NCI-H1417 treated with DMSO at 0.1 percent for 48 hours (cell line): ENCODE measurements at places on chromosomes 7 and 10.
A peak's percentile ranks its signal among the peaks of the same experiment; 100 is the strongest.

GRCh38 chr7:134660961-134661376 lies 14.3 kb downstream of the BPGM start:
- no peak for DNase-seq

GRCh38 chr7:107464666-107465226 lies 5.1 kb upstream of the GPR22 start:
- DNase-seq: no peak

DNA sequence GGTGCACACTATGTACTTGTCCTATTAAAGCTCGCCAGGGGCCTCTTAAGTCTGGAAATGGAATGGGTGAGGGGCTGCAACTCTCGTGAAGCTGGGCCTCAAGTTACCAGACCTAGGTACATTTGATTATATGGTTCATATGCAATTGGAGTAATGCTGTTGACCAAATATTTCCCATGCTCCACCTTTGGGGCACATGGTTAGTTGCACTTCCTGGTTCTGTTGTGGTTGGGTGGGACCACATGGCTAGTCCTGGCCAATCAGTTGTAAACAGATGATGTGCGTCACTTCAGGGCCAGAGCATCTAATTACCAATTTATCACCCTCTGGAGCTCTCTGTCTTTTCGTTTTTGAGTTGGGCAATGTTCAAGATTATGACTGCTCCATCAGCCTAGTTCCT lies 39.5 kb upstream of the OPN4 start:
- no peak for DNase-seq

DNA sequence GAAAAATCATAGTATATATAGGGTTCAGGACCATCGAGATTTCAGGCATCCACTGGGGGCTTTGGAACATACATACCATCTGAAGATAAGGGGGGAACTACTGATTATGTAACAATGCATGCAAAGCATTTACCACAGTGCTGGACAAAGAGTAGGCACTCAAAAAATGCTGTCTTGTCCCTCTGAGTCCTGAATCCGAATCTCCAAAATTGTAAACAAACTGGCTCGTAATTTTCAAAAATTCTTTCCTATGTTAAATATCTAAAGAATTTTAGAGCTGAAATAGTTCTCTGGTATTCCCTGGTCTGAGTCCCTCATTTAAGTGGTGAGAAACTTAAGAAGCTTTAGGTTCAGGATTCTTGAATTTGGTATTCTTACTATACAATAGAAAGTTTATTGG lies 167.8 kb upstream of the ASAH2 start:
- DNase-seq: no peak

GRCh38 chr7:112938863-112939573 lies 147.6 kb downstream of the GPR85 start:
- no peak for DNase-seq

DNA sequence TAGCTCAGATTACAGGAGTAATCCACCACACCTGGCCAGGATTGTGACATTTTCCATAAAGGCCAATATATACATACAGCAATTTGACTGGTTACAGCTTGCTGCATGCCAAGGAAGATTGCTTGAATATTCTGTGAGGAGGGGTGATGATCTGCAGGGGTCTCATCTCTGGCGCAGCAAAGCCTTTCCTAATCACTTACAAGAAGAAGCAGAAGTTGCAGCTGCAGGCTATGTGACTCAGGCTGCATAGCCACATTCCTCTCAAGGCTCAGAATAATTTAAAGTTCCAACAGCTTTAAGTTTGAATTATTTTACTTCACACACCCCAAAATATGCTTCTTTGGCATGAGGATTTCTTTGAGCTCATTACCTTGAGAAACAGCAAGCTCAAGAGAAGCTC lies 11.4 kb upstream of the RASGEF1A start:
- DNase-seq: no peak

GRCh38 chr7:4325732-4326131 lies 356.4 kb upstream of the FOXK1 start:
- no peak for DNase-seq

GRCh38 chr10:127148933-127149220 lies 47.5 kb downstream of the INSYN2A start:
- no peak for DNase-seq

GRCh38 chr10:54587971-54588370 lies 213.1 kb downstream of the PCDH15 start:
- no peak for DNase-seq

DNA sequence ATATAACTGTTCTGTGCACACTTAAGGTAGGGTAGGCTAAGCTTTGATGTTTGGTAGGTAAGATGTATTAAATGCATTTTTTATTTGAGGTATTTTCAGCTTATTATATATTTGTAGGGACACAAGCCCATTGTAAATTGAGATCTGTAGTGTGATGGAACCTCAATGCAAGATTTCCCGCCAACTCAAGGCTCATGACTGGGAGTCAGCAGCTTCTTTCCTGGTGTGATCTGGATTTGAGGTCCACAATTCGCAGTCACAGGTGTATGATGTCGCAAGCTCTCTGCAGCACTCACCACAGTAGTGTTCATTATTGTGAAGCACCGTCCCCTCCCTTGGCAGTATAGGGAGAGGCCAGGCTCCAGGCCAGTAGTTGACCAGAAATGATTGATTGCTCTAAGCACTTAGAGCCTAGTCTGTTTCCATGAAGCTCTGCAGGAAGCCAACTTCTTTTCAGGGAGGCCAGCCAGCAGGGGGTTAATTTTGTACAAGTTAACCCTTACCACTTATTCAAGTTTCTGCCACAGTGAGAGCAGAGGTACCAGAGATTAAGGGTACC lies 54.9 kb downstream of the SEM1 start:
- peak; percentile 81 for DNase-seq

DNA sequence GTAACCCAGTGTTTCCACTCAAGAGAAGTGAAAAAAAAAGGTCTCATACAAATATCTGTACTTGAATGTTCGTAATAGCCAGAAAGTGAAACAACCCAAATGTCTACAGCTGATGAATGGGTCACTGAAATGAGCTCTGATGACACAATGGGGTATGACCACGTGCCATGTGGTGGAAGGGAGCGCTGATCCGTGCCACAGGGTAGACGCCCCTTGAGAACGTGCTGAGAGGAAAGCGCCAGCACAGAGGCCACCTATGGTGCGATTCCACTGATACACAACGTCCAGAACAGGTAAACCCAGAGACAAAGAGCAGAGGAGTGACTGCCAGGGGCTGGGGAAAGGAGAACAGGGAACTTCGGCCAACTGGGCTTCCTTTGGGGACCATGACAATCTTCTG lies 50.3 kb downstream of the MAD1L1 start:
- DNase-seq: no peak

GRCh38 chr7:47600199-47601118 lies 18.5 kb upstream of the TNS3 start:
- DNase-seq: no peak

DNA sequence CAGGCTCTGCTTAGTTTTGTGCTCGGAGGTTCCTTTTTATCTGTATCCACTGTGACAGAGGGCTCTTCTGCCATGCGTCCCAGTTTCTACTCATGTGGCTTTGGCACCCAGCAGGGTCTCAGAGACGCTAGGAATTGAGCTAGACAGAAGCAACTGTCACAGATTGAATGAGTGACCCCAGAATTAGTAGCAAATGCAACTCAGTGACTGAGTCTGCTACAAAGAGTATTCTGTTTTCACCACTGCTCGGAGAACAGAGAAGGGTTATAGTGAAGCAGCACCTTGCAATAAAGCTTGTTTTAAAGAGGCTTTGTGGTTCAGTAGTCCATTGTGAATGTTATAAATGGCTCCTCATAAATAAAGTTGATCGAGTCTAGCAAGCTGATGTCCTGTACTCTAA lies 113.2 kb downstream of the DNAH11 start:
- no peak for DNase-seq

DNA sequence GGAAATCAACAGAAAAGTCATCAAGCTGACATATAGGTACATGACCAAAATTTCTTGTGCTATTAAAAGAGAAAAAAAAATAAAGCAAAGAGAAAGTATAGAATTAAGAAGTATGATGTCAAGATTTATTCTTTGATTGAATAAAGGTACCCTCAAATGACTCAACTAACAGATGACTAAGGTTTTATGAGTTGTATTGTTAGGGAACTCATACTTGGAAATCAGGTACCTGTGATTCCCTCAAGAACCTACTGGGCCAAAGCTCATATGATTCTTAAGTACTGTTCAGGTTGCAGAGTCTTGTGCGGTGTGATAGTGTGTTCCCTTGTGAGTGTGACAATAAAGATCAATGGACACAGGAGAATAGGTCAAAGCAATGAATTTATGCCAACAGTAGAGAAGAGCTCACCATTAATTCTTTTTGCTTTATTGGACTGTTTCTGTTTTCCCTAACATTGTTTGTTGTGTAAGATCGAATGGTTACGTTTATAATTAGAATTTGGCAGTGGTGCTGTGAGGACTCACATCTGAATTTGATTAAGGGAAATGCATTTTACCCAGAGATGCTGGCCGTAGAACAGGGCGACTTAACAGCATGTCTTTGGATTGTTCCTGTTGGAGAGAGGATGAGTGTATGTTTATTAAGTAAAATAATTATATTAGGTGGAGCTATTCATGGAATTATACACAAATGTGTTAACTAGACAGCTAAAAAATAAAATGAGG lies 293.2 kb upstream of the SEMA3D start:
- DNase-seq: no peak

- DNase-seq: no peak
Observed at GRCh38 chr7:128919881-128920799, 9.6 kb upstream of the KCP start.

GRCh38 chr7:47635091-47636080 lies 53.5 kb upstream of the TNS3 start:
- peak; percentile 46 for DNase-seq

GRCh38 chr7:12619461-12620069 lies 49.0 kb downstream of the SCIN start:
- no peak for DNase-seq

DNA sequence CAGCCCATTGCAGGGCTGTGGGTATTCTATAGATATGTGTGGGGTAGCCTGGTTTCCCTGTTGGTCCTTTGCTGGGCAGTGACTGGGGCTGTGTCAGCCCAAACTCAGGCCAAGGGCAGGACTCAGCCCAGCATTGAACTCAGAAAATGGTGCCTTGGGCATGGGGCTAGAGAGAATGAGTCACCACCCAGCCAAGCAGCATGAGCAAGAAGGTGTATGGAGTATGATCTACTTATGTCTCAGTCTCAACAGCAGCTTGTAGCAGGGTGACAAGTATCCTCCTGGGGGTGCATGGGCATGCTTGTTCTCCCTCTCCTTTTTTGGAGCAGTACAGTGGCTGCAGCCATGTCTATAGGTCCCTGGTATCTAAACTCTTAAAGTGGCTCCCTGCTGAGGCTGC lies 32.0 kb downstream of the STK31 start:
- no peak for DNase-seq

DNA sequence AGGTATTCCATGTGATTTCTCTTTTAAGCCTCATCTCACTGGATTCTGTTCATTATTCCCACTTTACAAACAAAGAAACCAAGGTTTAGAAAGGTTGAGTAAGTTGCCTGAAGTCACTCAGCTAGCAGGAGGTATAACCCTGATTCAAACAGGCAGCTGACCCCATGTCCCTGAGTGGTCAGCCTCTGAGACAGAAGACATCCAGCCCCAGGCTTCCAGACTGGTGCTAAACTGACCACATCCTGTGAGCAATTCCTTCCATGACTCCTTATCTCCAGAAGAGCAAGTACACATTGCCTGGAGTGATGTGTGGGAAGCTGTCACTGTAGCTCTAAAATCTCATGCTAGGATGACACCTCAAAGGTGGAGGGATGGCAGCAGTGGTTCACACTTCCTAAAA lies 3.7 kb downstream of the PLPP4 start:
- DNase-seq: no peak

DNA sequence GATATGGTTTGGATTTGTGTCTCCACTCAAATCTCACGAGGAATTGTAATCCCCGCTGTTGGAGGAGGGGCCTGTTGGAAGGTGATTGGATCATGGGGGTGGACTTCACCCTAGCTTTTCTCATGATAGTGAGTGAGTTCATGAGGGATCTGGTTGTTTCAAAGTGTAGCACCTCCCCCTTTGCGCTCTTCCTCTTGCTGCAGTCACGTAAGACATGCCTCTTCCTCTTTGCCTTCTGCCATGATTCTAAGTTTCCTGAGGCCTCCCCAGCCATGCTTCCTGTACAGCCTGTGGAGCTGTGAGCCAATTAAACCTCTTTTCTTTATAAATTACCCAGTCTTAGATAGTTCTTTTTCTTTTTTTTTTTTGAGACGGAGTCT lies 17.1 kb downstream of the CDNF start:
- no peak for DNase-seq

DNA sequence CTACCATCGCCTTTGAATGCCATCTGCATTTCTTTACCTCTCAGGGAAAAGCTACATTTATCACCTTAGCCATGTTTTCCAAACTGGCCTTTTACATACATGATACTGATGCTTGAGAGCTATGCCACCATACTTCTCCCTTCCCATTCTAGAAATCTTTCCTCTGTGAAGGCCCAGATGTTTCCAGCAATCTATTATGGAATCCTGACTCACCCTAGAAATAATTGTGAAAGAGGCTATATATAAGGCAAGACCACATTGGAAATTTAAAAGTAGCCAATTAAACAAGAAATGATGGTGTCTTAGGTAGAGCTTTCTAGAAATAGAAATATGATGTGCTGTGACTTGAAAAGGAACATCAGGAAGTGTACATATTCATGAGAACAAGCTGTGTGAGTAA lies 389.7 kb downstream of the INHBA start:
- no peak for DNase-seq

DNA sequence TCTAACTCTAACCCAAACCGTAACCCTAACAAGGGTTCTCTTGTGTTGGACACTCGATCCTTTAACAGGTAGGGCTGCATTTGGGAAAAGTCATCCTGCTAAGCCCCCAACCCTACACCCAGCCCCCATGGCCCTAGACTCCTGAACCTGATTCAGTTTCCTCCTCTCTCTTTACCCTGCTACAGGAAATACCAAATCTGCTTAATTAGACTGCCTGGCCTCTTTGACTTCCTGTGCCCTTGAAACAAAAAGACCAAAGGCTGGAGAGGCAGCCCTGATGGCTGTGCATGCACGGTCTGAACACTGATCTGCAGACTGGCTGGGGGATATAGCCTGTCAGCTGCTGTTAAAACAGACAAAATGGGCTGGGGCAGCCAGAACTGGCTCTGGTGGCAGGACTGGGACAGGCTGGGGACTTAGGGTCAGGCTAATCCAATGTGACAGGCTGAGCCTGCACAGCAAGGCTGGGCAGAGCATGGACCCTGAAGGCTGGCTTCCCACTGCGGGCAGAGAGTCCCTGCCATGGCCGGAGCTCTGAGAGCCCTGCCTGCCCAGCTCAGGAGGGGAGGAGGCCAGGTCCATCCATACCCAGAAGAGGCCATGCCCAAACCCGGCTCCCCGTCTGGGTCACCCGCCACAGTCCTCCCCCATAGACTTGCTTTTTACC lies 51.0 kb upstream of the MSMB start:
- DNase-seq: no peak

- no peak for DNase-seq
Observed at GRCh38 chr10:110443239-110444003, 54.3 kb upstream of the DUSP5 start.
